ENCODE measurements at places on chromosomes 2 and 18.

DNA sequence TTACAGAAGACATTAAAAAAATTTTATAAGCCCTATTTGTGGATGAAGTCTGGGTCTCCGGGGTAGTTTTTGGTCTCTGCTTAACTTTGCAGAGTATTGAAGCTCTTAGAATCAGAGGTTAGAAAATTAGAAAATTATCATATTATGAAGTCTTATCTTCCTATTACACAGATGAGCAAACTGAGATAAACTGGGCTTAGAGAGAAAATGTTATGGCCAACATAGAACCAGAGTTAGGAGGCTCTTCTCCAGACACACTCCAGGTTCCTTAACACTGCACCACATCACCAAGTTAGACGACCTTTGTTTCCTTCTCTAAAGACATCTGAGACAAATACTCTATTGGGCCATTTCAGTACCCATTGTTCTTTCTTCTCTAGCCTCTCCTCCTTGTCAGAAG lies 36.7 kb upstream of the NEB start:
- DNase-seq = no peak

GRCh38 chr18:8890957-8891464 lies 185.7 kb downstream of the MTCL1 start:
- DNase-seq = no peak

- no peak for DNase-seq
Observed at GRCh38 chr2:68931799-68932198, 20.9 kb downstream of the GKN2 start.

DNA sequence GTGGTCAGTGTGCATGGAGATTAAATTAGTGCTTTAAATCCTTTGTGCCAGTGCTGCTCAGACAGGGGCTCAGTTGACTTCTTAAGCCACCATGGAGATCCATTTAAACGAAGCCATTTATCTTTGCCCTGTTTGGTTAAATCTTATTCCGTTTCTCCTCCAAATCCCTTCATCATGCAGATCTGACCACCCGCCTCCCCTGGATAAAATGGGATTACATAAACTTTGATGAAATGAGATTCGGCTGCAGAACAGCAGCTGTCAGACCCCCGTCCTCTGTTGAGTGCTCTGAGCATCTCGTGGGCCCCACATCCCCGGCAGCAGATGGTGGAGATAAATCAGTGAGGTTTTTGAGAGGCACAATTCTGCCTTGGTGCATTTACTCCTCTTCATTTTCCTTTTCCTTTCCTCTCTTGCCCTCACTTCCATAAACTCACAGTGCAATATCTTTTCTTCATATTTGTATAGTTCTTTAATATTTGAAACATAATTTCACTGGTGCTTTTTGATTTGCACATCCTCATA lies 84.4 kb upstream of the TWIST2 start:
- no peak for DNase-seq

- no peak for DNase-seq
Observed at GRCh38 chr2:224136396-224136795, 97.3 kb upstream of the SERPINE2 start.

DNA sequence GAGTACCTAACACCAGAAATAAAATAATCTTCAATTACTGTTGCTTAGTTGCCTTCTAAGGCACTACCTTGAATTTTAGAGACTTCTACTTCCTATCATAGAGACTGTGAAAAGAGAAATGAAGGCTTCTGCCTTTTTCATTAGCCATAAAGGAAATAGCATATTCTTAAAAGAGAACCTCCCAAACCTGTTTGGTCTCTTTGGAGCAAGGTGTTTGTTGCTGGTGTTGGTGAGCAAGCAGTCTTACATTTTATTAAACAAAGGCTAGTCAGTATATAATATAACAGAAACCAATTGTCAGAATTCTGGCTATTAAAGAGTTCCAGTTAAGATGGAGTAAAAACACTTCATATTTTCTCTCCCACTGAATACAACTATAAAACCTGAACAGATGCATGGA lies 116.4 kb downstream of the TAF4B start:
- no peak for DNase-seq

DNA sequence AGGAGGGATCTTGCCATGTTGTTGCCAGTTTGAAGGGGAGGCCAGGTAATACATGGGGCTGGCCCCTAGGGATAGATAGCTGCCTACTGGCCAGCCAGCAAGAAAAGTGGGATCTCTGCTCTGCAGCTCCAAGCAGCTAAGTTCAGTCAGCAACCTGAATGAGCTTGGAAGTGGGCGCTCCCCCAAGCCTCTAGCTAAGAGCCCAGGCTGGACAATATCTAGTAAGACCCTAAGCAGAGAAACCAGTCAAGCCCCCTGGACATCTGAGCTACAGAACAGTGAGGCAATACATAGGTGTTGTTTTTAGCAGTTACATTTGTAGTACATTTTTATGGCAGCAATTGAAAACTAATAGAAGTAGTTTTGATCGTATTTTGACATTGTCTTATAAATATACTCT lies 409.8 kb upstream of the SMIM21 start:
- no peak for DNase-seq

- DNase-seq = no peak
Observed at GRCh38 chr2:178723786-178724346, 83.4 kb downstream of the TTN start.

GRCh38 chr2:207867056-207867455 lies 97.3 kb upstream of the FZD5 start:
- no peak for DNase-seq

DNA sequence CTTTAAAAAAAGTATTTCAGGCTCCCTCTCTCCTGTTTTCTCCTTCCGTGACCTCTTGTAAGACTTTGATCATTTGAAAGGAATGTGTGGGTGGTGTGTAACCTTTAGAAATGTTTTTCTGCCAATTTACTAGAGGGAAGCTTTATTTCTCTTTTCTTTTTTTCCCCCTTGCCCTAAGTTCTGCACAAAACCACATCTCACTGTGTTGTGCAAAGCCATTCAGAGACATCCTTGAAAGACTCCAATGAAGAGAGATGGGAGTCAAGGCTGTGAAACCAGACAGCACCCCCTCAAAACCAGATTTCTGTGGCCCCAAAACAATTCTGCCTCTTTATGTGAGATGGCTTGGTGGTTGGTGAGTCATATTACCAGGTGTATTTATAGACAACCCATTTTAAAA lies 184.6 kb upstream of the ERBB4 start:
- DNase-seq = peak; percentile 19

Measured in GM10248 (cell line).